ENCODE measurements at places on chromosomes 13 and 19.
A peak's percentile ranks its signal among the peaks of the same experiment; 100 is the strongest.

DNA sequence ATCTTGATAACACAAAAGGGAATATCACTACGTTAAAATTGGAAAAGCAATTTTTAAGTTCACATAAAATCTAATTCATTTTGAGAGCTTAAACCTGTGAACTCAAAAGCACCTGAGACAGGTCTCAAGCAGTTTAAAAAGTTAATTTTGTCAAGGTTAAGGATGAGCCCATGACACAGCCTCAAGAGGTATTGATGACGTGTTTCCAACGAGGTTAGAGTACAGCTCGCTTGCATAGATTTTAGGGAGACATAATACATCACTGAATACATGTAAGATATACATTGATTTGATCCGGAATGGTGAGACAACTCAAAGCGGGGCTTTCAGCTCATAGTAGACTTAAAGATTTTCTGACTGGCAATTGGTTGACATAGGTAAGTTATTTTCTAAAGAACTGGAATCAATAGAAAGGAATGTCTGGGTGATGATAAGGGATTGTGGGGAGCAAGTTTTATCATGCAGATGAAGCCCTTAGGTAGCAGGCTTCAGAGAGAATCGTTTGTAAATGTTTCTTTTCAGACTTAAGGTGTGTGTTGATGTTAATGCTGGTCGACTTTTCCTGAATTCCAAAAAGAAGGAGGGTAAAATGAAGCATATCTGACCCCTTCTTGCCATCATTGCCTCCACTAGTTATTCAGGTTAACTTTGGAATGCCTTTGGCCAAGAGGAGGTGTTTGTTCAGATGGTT is 2890.6 kb downstream of the PCDH9 start:
- no peak for DNase-seq

- no peak for DNase-seq
Observed at GRCh38 chr19:38373907-38374331, 452 bp upstream of the PSMD8 start.

DNA sequence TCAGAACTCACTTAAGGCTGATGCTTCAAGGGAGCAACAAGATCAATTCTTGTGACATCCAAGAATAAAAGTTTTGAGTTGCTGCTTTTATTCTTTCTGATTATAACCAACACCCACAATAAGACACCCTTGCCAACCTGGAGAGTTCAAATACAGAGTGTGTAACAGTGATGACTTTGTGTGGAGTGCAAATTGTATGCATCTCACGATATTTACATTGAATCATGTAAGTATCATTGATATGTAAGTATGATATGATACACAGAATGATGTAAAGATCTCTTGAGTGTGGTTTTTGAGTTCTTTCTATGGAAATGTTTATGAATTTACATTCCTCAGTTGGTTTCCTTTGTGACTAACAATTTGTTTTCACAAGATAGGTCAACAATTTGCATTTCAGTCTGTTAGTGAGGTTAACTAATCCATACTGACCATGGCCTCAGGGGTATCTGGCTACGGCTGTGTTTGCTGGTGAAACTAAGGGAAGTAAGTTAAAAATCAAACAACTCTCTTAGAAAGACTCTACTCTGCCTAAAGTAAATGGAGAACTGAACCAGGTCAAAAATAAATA is 12.4 kb downstream of the LHFPL6 start:
- no peak for DNase-seq

- DNase-seq: no peak
Observed at GRCh38 chr13:79352107-79352506, 53.9 kb downstream of the RBM26 start.

- DNase-seq: no peak
Observed at GRCh38 chr13:35554972-35555623, 78.6 kb upstream of the MAB21L1 start.

DNA sequence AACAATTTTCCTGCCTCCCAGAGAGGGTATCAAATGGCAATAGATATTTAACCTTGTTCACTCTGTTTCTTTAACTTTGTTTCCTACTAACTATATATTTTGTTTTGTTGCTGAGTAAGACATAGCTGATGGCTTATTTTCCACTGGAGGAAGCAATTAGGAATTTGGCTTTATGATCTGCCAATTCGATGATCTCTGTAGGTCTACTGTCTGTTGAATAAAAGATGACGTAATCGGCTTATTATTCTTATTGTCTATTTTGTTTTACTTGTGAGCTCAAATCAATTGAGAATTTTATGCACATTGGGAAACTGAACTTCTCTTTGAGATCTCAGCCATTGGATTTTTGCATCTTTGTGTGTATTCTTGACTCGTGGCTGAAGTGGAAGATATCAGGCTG is 862.6 kb downstream of the EFNB2 start:
- no peak for DNase-seq

- no peak for DNase-seq
Observed at GRCh38 chr19:55454787-55455243, 6.6 kb downstream of the ISOC2 start.

DNA sequence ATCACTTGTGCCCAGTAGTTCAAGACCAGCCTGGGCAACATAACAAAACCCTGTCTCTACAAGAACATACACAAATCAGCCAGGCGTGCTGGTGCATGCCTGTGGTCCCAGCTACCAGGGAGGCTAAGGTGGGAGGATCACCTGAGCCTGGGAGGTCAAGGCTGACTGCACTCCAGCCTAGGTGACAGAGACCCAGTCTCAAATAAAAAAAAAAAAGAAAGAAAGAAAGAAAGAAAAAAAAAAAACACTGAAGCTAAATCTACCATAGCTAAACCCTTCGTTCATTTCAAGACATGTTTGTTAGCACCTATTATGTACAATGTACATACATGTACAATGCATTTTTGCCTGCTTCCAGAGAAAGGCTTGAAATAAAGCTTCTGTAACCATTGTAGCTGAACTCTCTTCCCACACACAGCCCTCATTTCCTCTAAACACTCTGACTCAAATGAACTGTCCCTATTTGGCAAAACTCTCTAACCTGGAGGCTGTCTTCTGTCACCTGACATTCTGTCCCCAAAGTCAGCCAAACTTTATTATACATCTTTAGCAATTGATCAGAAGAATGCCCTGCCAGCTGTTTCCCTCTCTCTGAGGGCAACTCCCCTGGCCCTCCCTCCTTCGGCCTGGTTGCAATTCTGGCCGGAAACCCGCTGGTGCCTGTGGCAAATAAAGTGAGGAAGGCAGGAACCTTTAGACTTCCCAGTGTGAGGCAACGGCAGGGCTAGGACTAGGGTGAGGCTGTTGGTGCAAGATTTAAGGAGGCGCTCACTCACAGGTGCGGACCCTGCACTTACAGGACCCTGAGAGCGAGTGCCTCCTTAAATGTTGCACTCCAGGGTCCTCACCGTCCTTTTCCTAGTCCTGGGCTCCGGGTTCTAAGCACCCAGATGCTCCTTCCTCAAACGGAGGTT is 1.8 kb downstream of the ETHE1 start:
- peak; percentile 85 for DNase-seq

DNA sequence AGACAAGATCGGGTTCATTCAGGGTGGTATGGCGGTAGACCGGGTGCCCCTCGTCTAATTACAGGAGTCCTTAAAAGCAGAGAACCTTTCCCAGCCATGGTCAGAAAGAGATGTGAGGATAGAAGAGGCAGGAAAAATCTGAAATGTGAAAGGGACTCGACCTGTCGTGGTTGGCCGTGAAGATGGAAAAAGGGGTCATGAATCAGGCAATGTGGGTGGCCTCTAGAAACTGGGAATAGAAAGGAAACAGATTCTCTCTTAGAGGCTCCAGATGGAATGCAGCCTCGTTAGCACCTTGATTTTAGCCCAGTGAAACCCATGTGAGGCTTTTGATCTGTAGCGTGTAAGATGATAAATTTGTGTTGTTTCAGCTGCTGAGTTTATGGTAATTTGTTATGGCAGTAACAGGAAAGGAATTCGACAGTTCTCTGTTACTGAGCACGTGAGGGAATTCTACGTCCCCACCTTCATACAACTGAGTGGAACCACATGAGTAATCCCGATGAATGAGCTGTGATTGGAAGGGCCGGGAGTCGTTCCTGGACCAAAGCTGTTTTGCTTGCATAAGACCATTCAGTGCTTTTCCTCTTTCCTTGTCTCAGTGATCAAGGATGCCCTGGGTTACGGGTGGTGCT is 11.0 kb upstream of the CA11 start:
- no peak for DNase-seq

DNA sequence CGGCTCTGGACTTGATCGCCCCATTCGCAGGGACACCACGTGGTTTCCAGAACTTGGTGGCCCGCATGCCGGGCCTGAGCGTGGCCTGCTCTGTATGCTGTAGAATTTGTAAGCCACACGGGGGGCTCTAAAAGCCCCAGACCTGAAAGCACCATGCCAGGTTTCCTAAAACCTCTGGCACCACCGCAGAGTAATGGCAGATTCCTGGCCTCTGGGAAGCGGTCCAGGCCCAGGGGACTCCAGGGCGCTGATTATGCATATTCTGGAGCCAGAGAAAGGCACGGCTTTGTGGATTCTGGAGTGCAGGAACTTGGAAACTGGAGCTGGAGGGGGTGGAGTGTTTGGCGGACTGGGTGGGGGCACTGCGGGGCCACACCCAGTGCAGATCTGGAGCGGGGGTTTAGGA is 3.7 kb downstream of the FTL start:
- DNase-seq: no peak

- no peak for DNase-seq
Observed at GRCh38 chr13:106865716-106866440, 297.9 kb upstream of the ARGLU1 start.

DNA sequence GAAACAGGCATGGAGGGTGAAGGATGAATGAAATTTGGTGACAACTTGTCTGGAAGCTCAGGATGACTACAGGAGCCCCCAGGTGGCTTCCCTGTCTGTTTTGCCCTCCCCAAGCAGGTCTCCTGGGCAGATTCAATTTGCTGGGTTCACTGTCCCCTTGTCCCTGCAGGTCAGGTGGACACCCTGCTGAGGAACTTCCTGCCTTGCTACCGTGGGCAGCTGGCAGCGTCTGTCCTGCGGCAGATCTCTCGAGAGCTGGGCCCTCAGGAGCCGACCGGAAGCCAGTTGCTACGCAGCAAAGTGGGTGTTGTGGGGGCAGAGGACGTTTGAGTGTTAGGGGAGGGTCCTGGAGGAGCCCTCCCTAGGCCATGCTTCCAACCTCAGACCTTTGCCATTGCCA is 19.1 kb downstream of the PGLS start:
- no peak for DNase-seq

DNA sequence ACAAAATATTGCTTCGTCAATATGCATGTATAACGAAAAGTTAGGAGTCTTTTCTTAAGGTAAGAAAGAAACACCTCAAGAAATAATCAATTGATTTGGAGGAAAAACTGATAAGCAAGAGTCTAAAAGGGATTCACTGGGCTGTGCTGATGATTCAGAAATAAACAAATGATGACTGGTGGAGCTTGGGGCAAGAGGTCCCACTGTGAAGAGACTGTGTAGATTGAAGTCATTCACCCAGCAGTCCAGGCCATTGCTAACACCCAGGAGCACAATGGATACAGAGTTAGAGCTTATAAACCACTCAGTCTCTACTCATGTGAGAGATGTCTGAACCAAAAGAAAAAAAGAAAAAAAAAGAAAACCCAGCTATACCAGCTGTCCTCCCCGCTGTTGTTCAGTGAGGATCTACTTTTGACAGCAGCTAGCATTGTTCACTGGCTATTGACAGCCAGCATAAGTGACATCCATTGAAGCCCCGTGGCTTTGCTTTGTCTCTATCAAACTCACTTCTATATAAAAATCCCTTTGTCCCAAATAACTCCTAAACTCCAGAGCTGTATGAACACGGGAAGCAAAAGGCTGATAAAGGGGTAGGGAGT is 255.5 kb downstream of the KCTD12 start:
- no peak for DNase-seq

- DNase-seq: no peak
Observed at GRCh38 chr19:4909156-4909896, at the start of gene UHRF1. Gene UHRF1, plus strand, starts transcription at chr19:4909501. Its CDS starts 1,385 bp downstream, at chr19:4910886.

- DNase-seq: no peak
Observed at GRCh38 chr19:18650468-18651041, 13.7 kb downstream of the KLHL26 start.

DNA sequence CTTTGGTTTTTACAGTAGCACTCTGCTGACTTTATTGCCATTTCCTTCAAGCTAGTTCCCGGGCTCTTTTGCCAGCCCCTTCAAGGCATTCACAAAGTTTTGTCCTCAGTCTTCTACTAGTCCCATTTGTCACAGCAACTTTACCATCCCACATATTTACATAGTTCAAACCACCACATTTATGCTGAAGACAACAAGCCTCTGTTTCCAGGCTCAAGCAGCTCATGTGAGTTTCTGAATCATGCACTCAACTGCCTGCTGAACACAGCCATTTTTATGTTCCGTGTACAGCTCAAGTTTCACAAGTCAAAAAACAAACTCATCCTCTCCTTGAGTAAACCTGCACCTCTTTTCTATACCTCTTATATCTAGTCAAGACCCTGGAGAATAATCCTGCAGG is 977.0 kb upstream of the SLC10A2 start:
- no peak for DNase-seq

DNA sequence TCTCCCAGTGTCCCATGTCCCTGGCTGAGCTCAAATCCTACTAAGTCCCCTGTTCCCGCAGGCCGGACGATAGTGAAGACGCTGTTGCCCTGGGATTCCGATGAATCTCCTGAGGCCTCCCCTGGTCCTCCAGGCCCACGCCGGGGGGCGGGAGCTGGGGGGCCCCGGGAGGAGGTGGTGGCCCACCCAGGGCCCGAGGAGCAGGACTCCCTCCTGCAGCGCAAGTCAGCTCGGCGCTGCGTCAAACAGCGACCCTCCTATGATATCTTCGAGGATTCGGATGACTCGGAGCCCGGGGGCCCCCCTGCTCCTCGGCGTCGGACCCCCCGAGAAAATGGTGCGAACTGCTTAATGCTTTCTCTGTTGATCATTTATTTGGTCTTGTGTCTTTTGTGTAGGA is 5.9 kb downstream of the KMT2B start:
- DNase-seq: no peak

DNA sequence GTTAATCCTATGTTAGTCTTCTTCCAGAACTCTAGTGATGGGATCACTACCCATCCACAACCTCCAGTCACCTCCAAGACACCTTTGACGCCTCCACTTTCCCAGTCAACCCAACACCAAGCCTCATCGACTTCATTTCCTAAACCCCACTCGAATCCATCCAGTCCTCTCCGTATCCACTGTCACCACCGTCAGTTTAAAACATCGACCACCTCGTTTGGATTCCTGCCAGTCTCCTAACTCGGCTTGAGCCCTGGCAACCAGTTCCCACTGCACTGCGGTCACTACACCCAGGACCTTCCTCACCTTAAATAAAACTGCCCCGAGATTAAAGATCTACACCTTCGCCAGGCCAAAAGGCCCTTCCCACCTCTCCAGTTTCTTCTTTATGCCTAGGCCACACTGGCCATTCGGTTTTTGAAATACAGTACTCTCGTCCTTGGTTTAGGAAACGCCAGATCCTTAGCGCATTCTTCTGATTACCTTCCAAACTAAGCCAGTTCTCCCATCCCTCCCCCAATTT is 1.2 kb downstream of the MTIF3 start:
- DNase-seq: no peak

DNA sequence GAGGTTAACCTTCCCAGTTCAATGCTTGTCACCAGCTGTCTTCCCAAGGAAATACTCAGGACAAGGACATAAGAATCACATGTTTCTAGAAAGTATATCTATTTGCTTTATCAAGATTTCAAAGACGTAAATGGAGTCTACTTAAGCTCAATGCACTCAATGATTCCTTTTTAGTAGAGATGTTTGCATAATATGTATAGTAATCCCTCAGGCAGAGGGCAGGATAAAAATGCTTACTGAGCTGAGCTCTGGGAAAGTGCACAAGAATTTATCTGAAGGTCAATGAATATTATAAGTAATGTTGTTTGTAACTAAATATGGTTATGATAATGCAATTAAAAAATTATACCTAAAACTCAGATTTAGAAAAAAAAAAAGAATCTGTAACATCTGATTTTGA is 1309.4 kb upstream of the SLC10A2 start:
- no peak for DNase-seq

GRCh38 chr19:4134351-4134750 is 10.4 kb upstream of the MAP2K2 start:
- no peak for DNase-seq
